ENCODE measurements at places on chromosomes 1 and 21.

- DNase-seq, result no peak
Observed at GRCh38 chr1:20093940-20094391, 24.0 kb downstream of the PLA2G5 start.

GRCh38 chr1:180927841-180928240, 15.1 kb downstream of the KIAA1614 start:
- DNase-seq, result no peak

DNA sequence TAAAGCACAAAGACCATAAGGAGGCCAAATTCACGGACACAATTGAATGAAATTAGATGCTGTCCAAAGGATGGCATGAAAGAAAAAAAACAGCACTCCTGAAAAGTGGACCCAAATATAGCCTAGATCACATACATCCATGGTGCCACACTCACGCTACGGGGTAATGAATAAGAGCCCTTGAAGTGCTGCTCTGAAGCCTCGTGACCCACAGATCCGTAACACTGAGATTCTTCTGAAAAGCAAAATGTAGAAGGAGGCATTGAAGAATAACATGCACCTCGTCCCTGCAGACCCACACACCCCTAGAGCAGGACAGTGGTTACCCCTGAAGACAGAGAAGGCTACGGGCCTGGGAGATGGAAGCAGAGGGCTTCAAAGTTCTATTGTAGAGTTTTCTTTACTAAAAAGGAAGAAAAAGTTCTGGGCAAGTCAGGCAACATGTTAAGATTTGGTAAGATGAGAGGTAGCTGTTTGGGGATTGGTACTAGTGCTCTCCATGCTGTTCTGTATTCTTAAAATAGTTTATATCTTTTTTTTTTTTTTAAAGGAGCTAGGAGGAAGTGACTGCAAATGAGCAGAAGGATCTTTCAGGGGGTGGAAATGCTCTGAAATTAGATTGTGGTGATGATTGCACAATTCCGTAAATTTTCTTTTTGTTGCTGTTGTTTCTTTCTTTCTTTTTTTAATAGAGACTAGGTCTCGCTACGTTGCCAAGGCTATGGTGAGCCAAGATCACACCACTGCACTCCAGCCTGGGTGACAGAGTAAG, 4.1 kb upstream of the ITGB2 start:
- no peak for DNase-seq

- DNase-seq, result no peak
Observed at GRCh38 chr1:51901151-51901550, 22.6 kb upstream of the NRDC start.

- DNase-seq, result no peak
Observed at GRCh38 chr1:83034851-83035250, 964.1 kb downstream of the TTLL7 start.

GRCh38 chr1:64199154-64199553, 4.3 kb upstream of the UBE2U start:
- no peak for DNase-seq

- DNase-seq, result no peak
Observed at GRCh38 chr1:159829273-159829634, 2.6 kb downstream of the SLAMF8 start.

DNA sequence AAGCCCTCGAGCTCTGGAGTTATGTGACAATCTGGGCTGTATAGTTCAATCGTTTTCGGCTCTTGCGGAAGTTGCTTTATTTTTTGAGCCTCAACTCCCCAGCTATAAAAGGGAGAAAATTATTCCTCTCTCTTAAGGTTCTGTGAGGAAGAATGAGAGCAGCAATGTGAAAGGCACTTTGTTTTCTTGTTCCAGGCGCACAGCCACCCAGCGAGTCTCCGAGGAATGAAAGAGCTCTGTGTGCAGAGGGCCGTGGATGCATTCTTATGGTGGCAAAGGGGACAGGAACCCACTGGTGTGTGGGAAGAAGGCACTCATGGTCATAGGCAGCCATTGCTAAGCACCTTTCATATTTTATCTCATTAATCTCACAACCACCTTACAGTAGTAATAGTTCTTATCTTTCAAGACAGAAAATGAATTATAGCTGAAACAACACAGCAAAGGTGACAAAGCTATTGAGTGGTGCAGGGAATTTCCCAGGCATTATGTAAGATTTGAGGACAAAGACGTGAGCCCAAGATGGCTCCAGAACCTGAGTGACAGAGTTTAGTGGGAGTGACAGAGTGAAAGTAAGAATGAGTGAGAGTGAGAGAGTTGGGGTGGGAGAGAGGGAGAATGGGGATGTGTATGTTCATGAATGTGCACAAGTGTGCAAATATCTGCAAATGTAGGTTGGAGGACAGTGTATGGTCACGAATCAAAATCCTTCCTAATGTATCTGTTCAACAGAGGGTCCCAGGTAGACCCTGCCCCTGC, 9.4 kb downstream of the CYP2J2 start:
- DNase-seq, result no peak

GRCh38 chr1:48236716-48237470, 14.4 kb downstream of the SLC5A9 start:
- no peak for DNase-seq

GRCh38 chr1:185732951-185733350, 1.2 kb upstream of the HMCN1 start:
- DNase-seq, result no peak

GRCh38 chr1:22030473-22030872, 22.0 kb upstream of the CDC42 start:
- DNase-seq, result no peak

DNA sequence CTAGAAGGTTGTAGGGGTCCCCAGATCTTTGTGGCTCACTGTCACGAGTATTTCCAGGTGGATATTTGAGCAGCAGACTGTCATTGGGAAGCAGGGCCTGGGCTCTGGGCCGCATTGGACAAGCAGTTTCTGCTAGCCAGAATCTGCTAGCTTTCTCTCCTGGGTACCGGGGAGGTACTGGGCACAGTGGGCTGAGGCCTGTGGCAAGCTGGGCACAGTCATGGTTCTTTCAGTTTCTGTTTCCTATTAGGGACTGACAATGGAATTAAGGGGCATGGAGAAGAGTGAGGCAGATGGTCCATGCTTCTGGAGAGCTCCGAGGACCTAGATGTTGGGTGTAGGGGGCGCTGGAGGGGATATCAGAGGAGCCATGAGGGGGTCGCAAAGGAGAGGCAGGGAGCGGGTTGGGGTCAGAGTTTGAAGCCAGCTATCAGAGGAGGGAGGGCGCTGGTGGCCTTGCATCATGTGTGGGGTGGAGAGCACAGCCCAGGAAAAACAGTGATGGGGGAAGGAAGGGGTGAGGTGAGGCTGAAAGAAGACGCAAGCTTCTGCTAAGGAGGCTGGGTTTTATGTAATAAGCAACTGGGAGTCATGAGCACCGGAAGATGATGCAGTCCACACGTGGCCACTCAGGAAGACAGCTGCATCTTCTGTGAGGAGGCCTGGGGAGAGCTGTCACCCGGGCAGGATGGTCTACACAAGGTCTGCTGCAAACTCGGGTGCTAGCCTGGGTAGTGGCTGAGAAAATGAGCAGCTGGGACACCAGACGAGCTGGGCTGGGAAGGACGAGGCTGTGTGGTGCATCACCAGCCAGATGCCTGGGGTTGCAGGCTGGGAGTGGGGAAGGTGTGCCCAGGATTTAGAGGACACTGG, 72.7 kb downstream of the IER5 start:
- no peak for DNase-seq

DNA sequence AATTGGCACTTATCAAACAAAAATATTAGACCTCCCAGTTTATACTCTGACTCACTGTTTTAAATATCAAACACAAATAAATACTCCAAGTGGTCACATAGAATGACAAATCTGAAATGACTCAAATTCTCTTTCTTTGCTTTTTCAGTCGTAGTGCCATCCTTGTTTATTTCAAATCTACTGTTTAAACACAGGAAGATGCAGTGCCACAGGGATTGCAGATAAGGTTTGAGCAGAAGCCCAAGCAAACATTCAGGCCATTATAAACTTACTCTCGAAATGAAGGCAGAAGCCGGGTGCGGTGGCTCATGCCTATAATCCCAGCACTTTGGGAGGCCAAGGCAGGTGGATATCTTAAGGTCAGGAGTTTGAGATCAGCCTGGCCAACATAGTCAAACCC, 255.4 kb upstream of the PLXNA2 start:
- no peak for DNase-seq

GRCh38 chr1:172515436-172515835, 17.5 kb upstream of the SUCO start:
- DNase-seq, result no peak

- DNase-seq, result no peak
Observed at GRCh38 chr1:187837787-187838186, 1009.0 kb downstream of the PLA2G4A start.

GRCh38 chr21:43016728-43017127, 42.4 kb downstream of the PKNOX1 start:
- DNase-seq, result no peak

- no peak for DNase-seq
Observed at GRCh38 chr1:172040466-172040865, 199.2 kb downstream of the DNM3 start.

GRCh38 chr1:161153176-161153575, 602 bp upstream of the UFC1 start:
- no peak for DNase-seq

- no peak for DNase-seq
Observed at GRCh38 chr1:51305371-51305823, 25.0 kb downstream of the TTC39A start.

Data from NCI-H1048 (cell line).